ENCODE measurements at places on chromosomes 12 and 14. TPM values are rescaled to one million over a fixed set of nuclear protein-coding genes. Genes with fewer than 3 reads are reported as not detected.
A peak's percentile ranks its signal among the peaks of the same experiment; 100 is the strongest.

PPFIA2 gene
- 0.46 TPM for total RNA-seq

DNA sequence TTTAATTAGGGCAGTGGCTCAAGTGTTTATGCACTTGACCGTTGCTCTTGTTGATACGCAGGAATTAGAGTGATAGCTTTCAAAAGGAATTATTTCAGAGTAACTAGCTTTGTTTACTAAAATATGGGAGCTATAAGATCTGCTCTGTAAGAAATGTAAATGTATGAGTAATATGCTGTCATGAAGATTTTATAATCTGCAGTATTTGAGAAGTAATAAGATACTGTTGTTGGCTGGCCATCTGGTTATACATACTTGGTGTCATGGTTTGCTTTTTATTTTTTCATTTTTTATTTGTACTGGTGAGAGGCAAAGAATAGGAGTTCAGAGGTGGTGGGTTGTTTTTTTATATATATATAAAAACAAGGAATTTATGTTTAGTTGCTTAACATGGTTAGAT, 58.5 kb downstream of the PLXNC1 start:
- no peaks in the 10 kb centered on the region for H3K36me3 ChIP-seq
- no peak overlapping the region for H3K27ac ChIP-seq
- H3K4me3 ChIP-seq: no peak overlapping the region
- H3K27me3 ChIP-seq: no peaks in the 10 kb centered on the region
- no peak for DNase-seq

DNA sequence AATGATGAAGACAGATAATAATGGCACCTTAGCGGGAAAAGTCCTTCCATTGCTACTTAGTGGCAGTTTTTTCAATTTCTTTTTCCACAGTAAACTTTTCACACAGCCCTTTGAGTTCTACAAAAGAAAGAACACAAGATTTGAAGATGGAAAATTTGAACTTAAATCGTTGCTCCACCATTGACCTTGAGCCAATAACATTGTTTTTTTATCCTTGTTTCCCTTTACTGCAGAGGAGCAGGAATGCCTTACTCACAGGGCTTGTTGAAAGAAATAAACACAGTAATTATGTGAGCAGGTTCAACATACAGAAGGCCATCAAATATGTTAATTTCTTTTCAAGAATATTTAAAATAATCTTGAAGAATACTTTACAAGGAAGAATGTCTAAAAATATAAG, 181.5 kb upstream of the KRR1 start:
- H3K27ac ChIP-seq: no peak overlapping the region
- no peak overlapping the region for H3K4me3 ChIP-seq
- H3K36me3 ChIP-seq: no peaks in the 10 kb centered on the region
- H3K4me1 ChIP-seq: peaks cover 18% of the 10 kb centered on the region
- no peak for DNase-seq

DNA sequence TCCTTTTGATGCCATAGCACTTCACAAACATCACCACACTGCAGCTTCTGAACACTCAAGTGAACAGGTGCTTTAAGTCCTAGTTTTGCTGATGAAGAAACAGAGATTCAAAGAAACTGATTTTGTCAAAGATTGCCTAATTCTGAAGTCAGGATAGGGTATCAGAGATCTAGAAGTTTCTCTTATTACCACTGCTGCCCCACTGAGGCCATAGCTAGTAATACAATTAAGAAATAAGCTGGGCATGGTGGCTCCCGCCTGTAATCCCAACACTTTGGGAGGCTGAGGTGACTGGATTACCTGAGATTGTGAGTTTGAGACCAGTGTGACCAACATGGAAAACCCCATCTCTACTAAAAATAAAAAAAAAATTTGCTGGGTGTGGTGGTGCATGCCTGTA, 458.3 kb upstream of the SEL1L start:
- H3K36me3 ChIP-seq: no peaks in the 10 kb centered on the region
- H3K27me3 ChIP-seq: peaks cover 6% of the 10 kb centered on the region
- no peak for DNase-seq
- H3K4me3 ChIP-seq: no peak overlapping the region

GRCh38 chr12:52344111-52344510, 22.9 kb upstream of the KRT83 start:
- no peak overlapping the region for H3K27ac ChIP-seq
- H3K27me3 ChIP-seq: peaks cover 21% of the 10 kb centered on the region
- H3K4me3 ChIP-seq: no peak overlapping the region
- DNase-seq: no peak

- DNase-seq: no peak
- H3K4me1 ChIP-seq: peaks cover 3% of the 10 kb centered on the region
- H3K27me3 ChIP-seq: peaks cover 5% of the 10 kb centered on the region
- peaks cover 2% of the 10 kb centered on the region for H3K36me3 ChIP-seq
Observed at GRCh38 chr12:77734214-77734883, 96.3 kb upstream of the NAV3 start.

GRCh38 chr12:52186118-52186840, 5.5 kb downstream of the KRT80 start:
- DNase-seq: no peak
- no peaks in the 10 kb centered on the region for H3K36me3 ChIP-seq
- no peaks in the 10 kb centered on the region for H3K27me3 ChIP-seq
- H3K4me1 ChIP-seq: peaks cover 96% of the 10 kb centered on the region
- peak overlapping the region; percentile 92 for H3K27ac ChIP-seq

DNA sequence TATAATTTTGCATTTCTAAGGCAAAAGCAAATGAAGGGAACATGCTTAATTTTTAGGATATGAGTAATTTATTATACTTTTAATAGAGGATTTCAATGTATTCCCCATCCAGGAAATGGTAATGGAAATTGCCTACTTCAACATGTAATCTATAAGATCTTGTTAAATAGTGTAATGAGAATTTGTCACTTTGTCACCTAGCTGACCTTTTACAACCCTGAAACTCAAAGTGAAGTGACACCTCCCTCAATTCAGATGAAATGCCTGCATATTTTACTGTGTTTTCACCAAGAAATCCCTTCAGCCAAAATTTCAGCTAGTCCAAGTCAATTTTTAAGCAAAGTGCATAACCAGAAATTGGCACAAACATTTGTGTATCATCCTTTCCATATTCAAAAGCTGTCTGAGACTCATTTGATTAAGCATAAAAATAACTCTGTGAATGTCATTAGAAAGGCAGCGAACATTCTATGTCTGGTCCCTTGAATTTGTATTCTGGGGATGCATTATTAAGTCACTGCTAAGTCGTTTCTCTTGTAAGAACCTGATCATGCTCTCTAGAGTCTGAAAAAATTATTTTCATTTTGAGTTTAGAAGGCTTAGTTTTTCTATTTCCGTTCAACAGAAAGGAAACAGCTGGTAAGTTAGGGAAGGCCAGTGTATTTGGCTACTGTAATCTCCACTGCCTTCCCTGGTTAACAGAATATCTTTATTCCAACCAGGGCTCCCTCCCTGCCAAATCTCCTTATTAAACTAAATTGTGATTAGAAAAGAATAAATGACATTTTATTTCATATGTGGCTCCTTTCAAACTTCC, 100.8 kb downstream of the IGF1 start:
- H3K4me1 ChIP-seq: no peaks in the 10 kb centered on the region
- H3K36me3 ChIP-seq: peaks cover 4% of the 10 kb centered on the region
- no peaks in the 10 kb centered on the region for H3K27me3 ChIP-seq
- no peak overlapping the region for H3K27ac ChIP-seq

All from chondrocyte (in vitro differentiated cells).